Pulmonary artery endothelial cell (primary cell): ENCODE measurements at places on chromosomes 1 and 21. TPM values are rescaled to one million over a fixed set of nuclear protein-coding genes. Genes with fewer than 3 reads are reported as not detected.

- DNase-seq = peak; percentile 90
Measured at GRCh38 chr1:24805534-24806301, 60.5 kb downstream of the CLIC4 start.

CDC20 gene
- total RNA-seq = 69.2 and 189 TPM in 2 replicates

LIN28A gene
- not detected in 2 replicates for total RNA-seq

DNA sequence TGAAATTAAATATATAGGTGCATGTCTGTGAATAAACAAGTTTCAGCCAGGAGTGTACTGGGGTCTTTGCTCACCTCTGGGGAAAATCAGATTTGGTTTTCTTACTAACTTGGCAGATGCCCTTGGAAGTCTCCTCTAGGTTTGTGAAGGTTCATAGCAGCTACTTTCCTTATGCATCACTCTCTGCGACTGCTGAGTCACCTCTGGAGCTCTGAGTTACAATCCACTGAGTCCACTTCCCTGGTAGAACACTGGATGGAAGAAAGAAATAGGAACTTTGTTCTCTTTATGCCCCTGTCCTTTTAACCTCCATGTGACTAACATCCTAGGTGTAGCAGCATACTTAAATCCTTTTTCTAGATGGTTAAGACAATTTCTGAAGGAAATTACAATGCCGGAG is 4.4 kb upstream of the FASLG start:
- DNase-seq = no peak

DNA sequence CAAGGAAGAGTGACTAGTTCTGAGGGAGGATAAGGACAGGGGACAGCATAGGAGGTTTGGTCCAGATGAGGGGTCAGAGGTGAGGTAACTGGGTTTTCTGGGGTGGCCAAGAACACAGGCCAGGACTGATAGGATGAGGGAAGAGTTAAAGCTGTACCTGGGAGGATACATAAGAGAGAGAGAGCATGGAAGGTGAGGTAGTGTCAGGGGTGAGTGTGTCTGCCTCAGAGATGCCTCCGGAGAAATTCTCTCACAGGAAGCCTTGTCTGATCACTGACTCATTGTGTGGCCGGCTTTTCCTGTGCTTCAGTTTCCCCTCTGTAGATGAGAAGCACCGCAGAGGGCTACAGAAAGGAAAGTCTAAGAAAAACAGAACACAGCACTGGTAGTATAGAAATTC is 40.2 kb downstream of the FASLG start:
- peak; percentile 35 for DNase-seq

GRCh38 chr1:29647581-29647980 is 411.3 kb downstream of the PTPRU start:
- DNase-seq = no peak

DNA sequence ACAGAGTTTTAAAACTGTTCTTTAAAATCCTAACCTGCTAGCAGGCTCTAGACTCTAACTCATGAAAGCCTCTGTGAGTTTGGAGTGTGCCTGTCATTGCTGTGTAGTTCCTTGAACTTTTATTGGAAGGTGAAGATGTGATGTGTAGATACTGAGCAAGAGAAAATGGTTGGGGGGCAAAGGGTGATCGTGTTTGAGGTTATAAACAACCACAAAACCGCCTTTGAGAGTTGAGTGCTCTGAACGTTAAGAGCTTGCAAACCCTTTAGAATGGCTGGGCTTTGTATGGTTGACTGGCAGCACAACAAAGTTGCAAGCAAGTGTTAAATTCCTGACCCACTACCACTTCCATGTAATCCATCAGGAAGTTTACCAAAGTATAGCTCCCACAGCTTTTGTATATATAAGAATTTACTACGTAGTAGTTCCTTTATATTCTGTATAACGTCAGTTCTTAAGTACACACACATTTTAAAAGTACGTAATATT is 19.6 kb downstream of the BACE2 start:
- DNase-seq = no peak

- DNase-seq = no peak
Measured at GRCh38 chr1:104291156-104291555, 541.5 kb downstream of the AMY1C start.

- no peak for DNase-seq
Measured at GRCh38 chr1:33984906-33985565, 121.2 kb downstream of the HMGB4 start.
